ENCODE measurements at places on chromosomes 3 and 15.

GRCh38 chr15:82979726-82980125, 6.3 kb upstream of the RAMAC start:
- no peak for DNase-seq

- no peak for DNase-seq
Observed at GRCh38 chr3:134332344-134332743, 41.9 kb downstream of the AMOTL2 start.

DNA sequence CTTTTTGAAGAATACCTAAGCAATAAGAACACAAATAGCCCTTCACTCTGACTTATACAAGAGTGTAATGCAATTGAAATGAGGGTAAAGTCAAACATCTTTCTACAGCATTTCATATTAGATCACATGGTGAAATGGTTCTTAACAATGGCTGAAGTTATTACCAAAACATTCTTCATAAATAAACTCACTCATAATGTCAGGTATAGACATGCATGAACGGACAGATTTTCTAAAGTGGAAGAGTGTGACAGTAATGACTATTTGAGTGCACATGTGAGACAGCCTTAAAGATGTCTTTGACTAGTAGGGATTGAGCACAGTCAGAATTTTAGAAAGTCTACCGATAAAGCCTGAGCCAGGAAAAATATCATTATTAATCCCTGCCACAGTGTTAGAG, 471.0 kb downstream of the ZPLD1 start:
- DNase-seq: no peak

GRCh38 chr15:48392356-48392755, 61.1 kb downstream of the DUT start:
- DNase-seq: no peak

GRCh38 chr3:62554264-62554799, 181.0 kb upstream of the FEZF2 start:
- no peak for DNase-seq

- DNase-seq: no peak
Observed at GRCh38 chr3:191688756-191689433, 227.9 kb downstream of the PYDC2 start.

GRCh38 chr15:31499953-31500765, 173.5 kb downstream of the KLF13 start:
- no peak for DNase-seq

DNA sequence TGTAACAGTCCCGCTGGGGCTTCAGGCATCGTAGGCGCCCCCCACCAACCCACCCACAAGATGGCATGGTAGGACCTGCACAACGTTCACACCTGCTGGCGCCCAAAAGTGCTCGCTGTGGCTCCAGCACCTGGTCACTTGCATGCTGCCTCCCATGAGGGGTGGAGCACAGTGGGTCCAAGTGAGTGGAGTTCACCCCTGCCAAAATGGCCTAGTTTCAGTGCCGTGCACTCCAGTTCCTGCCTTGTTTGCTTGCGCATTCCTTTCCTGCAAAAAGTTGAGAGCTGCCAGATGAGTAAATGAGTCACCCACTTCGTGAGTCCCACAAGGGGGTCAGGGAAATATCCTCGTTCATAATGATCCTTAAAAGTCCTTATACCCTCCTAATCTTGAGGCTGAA, 788.7 kb upstream of the DPPA4 start:
- no peak for DNase-seq

DNA sequence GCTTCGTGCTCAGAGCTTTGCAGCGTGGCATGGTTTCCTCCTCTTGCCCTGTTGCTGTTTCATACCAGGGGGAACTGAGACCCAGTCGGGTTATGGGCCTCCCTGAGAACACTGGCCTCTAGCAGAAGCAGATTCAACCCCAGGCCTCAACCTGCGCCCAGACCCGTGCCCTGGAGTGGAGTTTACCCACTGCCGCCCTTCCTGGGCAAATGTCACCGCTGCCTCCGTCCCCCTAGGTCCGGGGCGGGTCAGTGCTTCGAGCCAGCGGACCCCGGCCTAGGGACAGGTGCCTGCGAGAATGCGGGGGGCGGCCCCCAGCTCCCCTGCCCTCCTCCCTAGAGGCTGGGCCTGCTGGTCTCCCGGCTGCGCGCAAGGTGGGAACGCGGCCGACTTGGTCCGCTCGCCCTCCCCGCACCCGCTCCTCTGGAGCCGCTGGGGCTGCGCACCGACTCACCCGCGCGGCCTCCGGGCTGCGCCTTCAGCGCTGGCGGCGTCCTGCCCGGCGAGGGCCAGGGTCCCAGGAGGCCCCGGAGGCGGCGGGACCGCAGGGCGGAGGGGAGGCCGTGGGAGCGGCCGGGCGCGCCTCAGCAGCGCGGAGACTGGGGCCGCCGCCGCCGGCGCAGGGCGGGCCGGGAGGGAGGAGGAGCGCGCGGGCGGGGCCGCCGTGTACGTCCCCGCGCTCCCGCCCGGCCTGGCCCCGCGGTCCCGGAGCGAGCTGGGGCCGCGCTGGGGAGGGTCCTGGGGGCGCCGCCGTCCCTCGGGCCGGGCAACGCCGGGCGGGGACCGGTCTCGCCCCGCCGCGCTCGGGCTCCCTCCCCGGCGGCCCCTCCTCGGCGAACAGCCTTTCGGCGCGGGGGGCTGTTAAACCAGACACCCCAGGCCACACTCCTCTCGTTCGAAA, at the start of gene PIGZ:
Gene PIGZ (minus strand): TSS at position 601 of the 901 bp plus-strand sequence. CDS start 16,802 bp downstream, outside the sequence.
- peak; percentile 72 for DNase-seq

GRCh38 chr3:69326855-69327300, 59.0 kb downstream of the FRMD4B start:
- DNase-seq: peak; percentile 74

- no peak for DNase-seq
Observed at GRCh38 chr3:133851931-133852330, 43.8 kb downstream of the RAB6B start.

GRCh38 chr3:187975561-187976364, 178.2 kb upstream of the LPP start:
- no peak for DNase-seq

GRCh38 chr3:4930501-4930900, 48.7 kb upstream of the BHLHE40 start:
- DNase-seq: no peak

- no peak for DNase-seq
Observed at GRCh38 chr3:127889461-127889863, 25.6 kb upstream of the KBTBD12 start.

DNA sequence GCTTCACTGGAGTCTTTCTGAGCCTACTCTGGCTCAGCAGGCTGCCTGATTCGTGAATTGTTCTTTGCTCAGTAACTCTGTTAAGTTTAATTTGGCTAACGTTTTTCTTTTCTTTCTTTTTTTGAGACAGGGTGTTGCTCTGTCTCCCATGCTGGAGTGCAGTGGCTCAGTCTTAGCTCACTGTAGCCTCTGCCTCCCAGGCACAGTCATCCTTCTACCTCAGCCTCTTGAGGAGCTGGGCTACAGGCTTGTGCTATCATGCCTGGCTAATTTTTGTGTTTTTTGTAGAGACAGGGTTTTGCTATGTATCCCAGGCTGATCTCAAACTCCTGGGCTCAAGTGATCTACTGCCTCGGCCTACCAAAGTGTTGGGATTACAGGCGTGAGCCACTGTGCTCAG, 165.0 kb downstream of the PEX5L start:
- DNase-seq: no peak

- no peak for DNase-seq
Observed at GRCh38 chr3:84547971-84548970, 410.5 kb upstream of the CADM2 start.

- no peak for DNase-seq
Observed at GRCh38 chr3:183824761-183825455, 469 bp downstream of the MAP6D1 start.

GRCh38 chr3:100125161-100125938, 11.0 kb upstream of the FILIP1L start:
- no peak for DNase-seq

- no peak for DNase-seq
Observed at GRCh38 chr15:99123713-99124451, 19.0 kb downstream of the SYNM start.

DNA sequence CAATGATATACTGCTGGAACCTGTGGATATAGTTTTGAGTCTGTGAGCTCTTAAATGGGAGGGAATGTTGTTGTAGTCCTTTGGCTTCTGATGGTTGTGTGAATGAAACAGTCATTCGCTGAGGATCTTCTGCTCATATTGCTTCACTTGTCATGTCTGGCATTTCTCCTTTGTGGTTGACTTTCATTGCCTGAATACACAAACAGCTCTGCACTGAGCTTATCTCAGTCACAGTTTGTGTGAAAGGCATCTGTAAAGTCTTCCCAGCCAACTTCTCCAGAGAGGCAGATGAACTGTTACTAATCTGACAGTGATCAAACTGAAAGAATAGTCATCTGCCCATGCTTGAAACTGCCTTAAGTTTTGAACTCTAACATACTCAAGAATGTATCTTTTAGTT, 59.8 kb downstream of the TMED3 start:
- no peak for DNase-seq

DNA sequence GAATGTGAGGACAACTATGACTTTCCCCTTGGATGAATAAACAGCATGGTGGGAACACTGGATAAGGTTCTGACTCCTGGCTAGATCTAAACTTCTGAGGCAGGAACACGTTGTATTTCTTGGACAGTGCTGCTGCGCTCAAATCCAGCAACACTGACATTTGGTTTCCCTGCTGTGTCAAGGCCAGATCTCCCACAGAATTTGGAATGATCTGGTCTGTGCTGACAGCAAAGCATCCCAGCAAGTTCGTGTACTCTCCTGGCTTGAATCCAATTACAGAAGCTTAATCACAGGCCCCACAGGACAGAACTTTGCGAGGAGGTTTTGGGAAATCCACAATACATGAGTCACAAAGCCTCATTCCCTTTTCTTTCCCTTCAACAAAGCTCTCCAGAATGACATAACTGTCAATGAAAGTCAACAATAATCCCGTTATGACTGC, 92.5 kb downstream of the ADAMTS9 start:
- DNase-seq: no peak

- no peak for DNase-seq
Observed at GRCh38 chr3:98026425-98027084, 8.6 kb downstream of the GABRR3 start.

GRCh38 chr15:27067175-27067574, 96.2 kb downstream of the GABRG3 start:
- DNase-seq: no peak

DNA sequence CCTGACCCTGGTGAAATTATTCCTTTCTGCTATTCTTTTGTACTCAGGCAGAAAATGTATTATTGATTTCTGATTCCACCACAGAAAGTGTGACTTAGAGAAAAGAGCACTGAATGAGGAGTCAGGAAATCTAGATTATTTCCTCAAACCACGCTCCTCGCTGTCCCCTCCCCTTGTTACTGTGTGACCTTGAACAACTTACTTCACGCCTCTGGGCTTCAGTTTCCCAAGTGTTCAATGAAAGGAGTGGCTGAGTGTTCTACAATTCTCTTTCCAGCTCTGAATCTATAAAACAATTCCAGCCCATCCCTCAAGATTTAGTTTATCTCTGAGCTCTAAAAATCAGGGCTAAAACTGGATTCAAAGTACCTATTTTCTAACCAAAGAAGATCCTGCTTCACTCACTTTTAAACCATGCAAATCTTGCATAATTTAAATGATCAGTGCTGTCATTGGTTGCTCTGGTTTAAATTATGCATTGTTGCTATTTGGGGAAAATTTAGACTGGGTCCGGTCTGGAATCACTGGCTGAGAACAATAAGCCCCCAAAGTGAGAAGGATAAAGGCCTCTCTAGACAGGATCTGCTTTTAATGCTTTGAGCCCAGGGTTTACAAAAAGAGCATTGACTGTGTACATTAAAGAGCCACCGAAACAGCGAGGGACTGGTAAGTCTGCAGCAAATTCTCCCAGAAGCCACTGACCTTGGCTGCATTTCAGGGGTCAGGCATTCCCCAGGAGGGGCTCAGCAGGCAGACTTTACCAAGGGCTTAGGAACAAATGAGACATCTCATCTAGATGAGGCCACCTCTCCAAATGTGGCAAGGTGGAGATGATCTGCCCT, 3.2 kb downstream of the TNIK start:
- no peak for DNase-seq

DNA sequence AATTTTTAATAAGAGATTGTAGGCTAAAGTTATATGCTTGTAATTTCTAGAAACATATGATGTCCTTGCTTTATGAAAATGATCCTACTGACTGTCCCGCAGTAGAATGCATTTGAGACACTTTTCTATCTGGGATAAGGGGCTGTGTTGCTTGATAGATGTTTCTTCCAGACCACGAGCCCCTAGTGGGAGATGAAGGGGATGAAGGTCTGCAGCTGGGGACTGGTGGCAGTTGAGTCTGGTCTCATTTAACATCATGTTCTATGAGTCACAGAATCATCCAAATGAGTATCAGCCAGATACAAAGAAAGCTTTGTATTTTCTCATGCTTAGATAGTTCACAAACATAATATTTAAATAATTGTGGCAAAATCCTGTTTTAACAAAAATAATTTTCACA, 84.3 kb upstream of the PRTG start:
- no peak for DNase-seq

- DNase-seq: no peak
Observed at GRCh38 chr3:182728238-182728637, 65.1 kb upstream of the ATP11B start.

- peak; percentile 25 for DNase-seq
Observed at GRCh38 chr3:18127174-18127858, 297.8 kb downstream of the SATB1 start.

DNA sequence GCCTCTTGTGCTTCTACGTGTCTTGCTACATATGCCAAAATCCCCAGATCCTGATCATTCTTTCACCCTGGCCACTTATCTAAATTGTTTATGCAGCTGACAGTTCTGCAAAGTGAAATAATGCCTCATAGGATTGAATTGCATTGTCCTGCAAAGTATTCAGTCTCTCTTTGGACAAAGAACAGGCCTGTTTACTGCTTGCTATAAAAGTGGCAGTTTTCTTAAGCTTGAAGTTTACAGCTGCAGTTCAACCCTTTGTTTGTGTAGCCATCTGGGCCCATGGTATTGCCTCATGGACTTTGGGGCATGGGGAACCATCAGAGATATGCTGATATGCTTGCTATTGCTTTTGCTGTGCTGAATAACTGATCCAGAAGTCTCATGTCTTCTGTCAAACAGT, 523.2 kb downstream of the OTOL1 start:
- no peak for DNase-seq

- DNase-seq: no peak
Observed at GRCh38 chr3:21409401-21409800, 341.6 kb downstream of the ZNF385D start.
